ENCODE measurements at places on chromosomes 2 and 18.

GRCh38 chr2:44109166-44109565, 59.5 kb upstream of the PPM1B start:
- no peak for DNase-seq

GRCh38 chr18:79706006-79706405, 26.4 kb downstream of the CTDP1 start:
- no peak for DNase-seq

DNA sequence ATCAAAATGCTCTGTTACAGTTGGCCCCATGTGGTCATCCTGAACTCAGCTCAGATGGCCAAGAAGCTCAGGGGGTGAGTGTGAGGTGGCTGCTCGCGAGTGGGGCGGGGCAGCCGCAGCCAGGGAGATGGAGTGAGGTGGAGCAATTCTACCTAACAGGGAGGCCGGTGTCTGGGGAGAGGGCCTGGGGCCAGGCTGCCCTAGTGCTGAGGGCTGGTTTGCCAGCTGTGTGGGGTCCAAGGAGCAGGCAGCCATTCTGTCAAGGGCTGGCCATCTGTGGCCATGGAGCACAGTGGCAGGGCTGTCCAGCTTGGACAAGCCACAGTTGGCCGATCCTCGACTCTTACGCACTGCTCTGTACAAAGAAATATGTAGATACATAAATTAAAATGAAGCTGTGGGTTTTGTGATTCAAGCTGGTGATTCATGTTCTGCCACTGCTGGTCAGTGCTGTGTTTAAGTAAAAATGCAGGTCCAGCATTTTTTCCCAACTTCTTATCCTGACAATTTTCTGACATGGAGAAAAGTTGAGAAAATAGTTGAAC, 82.1 kb downstream of the HS6ST1 start:
- no peak for DNase-seq

DNA sequence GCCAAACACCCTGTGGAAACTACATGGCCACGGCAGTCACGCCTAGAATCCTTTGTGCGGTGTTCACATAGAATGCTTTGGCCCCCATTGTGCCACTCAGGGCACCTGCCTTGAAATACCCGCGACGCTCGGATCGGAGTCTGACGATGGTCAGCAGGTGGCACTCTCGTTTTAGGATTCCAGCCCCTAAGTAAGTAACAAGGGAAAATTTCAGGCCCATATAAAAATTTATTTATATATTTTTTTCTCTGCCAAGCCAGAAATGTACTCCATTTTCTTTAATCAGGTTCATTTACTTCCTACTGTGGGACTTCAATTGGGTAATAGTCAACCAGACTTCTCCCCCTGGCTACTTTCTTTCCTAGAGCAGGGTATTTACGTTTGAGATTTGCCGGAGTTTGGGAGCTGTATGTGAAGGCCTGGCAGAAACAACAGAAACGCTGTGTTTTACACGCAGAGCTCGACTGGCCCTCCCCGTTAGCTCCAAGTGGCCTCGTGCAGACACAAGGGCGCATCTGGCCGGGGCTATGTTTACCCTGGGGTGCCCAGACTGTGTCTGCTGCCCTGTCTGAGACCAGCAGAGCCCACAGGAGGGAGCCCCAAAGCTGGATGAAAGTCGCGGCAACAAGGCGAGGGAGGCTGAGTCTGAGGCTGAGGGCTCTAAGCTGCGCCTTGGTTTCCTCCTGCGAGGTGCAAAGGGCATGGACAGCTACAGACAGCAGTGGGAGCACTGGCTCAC, 41.6 kb downstream of the LRRC30 start:
- DNase-seq = no peak

DNA sequence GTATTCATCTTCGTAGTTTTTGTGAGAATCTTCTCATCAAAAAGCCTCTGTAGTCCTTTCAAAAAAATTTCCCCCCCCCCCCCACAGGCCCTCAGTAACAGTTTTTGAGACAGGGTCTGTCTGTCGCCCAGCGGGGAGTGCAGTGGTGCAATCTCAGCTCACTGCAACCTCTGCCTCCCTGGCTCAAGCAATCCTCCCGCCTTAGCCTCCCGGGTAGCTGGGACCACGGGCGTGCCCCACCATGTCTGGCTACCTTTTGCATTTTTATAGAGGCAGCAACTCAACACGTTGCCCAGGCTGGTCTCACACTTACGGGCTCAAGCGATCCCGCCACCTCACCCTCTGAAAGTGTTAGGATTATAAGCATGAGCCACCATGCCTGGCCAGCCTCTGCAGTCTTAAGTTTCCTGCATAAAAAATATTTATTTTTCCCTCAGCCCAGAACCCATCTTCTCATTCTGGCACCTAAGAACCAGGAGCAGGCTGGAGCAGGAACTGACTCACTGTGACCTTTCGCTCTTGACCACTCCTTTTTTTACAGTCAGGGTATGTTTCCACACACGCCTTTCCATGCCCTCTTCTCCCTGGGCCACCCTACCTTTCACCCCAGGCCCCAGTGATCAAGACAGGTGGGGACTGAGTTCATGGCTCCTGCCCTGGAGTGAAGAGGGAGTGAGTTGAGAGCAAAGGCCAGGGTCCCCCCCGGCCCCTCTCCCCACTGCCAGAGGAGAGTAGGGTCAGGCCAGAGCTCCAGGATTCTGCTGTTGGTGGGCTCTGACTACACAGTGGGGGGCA, 32.5 kb upstream of the NT5DC4 start:
- DNase-seq = no peak

All from activated T-cell treated with anti-CD3 and anti-CD28 coated beads for 24 hours (primary cell).